ENCODE measurements at places on chromosomes 2 and 18.

DNA sequence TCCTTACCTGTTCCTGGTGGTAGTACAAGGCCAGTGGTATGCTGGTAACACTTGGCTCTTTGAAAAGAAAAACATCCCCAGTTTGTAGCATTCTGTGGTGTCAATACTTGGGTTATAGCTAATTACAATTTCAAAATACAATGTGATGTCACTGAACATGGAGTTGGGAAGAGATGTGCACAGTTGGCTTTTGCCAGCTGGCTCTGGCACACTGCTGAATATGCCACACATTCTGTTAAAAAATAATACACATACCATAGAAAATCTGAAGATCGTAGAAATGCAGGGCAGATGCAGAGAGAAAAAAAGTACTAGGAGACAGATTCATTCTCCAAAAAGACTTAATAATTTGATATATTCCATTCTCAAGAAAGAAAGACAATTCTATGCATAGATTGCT lies 101.5 kb downstream of the TACR1 start:
- DNase-seq = no peak

DNA sequence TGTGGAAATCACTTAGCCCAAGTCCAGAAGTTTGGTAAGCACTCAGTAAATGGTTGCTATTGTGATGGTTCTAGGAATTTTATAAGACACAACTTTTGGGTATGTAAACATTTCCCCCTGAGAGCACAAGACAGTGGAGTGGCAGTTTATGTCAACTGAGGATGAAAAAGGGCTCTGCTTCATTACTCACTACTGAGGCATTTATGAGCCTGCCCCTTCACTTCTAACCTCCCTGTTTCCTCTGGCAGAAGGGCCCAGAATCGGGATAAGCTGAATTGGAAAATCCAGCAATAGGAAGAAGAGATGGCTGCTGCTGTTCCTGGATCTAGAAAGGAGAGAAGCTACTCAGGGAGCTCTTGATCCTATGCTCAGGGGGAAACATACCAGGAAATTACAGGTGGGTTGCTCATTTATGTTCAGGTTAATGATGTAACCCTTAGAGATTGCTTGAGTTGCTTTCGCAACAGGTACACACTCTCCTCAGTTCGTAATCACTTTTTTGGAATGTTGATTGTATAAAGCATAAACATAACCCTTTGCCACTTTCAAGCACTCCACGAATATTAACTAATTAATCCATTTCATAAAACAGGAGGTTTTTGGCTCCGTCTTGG lies 46.3 kb downstream of the ADCYAP1 start:
- no peak for DNase-seq

DNA sequence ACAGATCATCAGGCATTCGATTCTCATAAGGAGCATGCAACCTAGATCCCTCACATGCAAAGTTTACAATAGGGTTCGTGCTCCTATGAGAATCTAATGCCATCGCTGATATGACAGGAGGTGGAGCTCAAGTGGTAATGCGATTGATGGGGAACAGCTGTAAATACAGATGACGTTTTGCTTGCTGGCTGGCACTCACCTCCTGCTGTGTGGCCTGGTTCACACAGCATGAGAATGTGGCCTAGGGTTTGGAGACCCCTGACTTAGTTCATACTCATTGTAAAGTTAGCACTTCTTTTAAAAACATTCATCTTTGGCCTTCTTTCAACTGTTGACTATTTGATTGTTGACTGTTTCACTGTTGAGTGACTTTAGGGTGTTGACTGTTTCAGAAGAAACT lies 8.7 kb upstream of the CHMP1B start:
- DNase-seq = no peak

- no peak for DNase-seq
Observed at GRCh38 chr2:20509301-20509769, 62.5 kb downstream of the RHOB start.

- no peak for DNase-seq
Observed at GRCh38 chr2:113175736-113176695, 2.2 kb downstream of the PSD4 start.

All from MV-4-11 (cell line).